ENCODE measurements at places on chromosomes 11 and 22.

DNA sequence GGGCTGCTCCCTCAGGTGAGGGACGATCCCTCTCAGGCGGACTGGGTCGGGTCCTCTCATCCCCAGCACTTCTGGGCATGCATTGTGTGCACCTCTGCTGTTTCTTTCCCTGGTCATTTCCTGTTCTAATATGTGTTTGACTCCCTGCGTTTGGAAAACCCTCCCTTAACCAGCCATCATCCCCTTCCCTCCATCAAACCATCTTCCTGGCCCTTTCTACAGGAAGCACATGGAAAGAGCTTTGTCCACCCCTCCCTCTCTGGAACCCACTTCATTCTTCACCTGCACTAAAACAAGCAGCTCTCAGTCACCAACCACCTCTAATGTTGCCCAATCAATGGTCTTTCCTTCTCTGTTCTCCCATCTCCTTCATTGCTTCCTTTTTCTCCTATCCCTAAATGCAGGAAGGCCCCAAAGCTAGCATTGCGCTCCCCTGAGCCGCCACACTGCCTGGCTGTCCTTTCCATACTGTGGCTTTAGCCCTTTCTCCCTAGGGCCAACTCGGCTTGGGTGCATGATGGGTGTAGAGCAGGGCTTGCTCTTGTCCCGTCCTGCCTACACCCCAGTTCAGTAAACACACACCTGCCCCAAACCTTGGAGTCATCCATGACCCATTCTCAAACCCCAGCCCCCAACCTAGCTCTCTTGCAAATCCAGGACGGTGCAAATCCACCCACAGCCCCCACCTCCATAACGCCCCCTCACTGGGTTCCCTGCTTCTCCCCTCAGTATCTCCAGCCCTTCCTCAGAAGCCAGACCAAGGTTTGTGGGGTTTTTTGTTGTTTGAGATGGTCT is 5.4 kb upstream of the GAS2L1 start:
- DNase-seq, result no peak

DNA sequence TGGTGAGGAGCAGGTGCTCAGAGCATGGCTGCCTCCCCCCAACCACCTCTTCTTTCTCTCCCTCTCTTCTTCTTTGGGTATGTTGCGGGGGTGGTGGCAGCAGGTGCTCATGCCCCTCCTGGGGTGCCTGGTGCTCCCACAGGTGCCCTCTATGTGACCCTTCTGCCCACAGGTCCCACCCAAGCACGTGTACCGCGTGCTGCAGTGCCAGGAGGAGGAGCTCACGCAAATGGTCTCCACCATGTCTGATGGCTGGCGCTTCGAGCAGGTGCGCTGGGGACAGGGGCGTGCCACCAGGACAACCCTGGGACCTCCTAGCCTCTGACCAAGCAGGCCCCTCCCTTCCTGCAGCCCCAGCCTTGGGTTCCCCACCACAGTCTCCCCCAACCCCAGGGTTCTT is 5.7 kb downstream of the KCTD17 start:
- no peak for DNase-seq

DNA sequence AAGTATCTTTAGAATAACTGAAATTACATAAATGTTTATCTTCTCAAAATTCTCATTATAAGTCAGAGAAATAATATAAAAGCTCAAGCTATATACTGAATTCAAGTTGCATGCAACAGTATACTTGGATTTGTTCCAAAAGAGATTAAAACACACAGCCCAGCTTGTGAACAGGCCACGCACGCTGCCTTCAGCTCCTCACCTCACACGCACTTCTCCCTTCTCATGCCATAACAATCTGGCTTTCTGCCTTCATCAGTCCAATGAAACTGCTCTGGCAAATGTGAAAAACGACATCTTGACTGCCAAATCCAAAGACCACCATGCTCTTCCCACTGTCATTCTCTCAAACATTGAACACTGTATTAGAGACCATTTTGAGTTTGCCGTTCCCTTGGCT is 22.1 kb downstream of the ATP6V1E1 start:
- DNase-seq, result no peak

DNA sequence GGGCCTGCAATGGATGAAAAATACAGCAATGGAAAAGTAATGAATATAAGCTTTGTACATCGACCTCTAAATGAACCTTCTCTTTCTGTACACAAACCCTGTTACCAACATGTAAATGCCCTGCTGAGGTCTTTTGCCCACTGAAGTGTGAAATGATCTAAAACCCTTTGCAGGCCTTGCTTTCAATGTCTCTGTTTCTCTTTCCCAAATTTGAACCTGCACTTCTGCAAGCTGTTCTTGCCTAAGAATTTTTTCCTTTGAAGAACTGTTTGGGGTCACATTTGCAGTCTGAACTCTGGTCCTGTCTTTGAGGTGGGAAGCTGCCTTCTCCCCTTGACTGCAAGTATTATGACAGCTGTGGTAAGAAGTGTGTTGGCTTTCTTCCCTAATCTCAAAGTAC is 1237.1 kb downstream of the FAM181B start:
- DNase-seq, result no peak

GRCh38 chr11:2913776-2914175 is 15.4 kb downstream of the PHLDA2 start:
- no peak for DNase-seq

GRCh38 chr22:47373648-47374272 is 611.3 kb downstream of the TBC1D22A start:
- DNase-seq, result no peak

- no peak for DNase-seq
These were observed 90.6 kb upstream of the FGF3 start for GRCh38 chr11:69909561-69910518.

GRCh38 chr11:102430158-102430836 is 22.3 kb downstream of the TMEM123 start:
- DNase-seq, result no peak

DNA sequence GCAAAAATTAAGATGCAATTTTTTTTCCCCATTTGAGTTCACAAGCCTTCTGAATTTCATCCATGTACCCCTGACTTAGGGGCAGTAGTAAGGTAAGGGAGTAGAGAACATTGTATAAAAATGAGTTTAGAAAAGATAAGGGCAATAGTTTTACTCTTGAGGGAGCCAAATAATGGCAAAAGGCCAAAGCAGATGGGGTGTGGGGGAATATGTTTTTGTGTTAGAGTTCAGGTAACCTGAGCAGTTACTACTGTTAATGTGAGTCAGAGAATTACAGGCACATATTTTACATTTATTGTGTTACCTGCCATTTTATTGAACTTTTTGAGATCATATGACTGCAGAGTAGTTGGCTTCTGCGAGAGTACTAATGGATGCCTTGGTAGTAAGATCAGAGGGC is 3.1 kb downstream of the EED start:
- DNase-seq, result no peak

DNA sequence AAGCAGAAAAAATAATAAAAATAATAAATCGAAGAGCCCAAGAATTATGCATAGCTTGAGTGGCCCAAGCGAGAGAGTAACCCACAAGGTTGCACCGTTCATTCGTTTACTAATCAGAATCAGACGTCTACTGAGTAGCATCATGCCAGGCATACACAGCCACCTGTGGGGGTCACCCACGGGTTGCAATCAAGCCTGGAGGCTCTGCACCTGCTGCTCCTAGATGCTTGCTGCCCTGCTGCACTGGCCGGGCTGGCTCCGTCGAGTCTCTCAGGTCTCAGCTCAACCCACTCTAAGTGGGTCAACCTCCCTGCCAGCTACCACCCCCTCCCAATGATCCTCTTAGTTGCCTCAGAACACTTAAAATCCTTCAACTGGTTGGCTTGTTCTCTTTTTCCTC is 2.0 kb upstream of the TESMIN start:
- no peak for DNase-seq

- DNase-seq, result no peak
These were observed 17.9 kb downstream of the LINC01488 start for GRCh38 chr11:69499186-69499917.

DNA sequence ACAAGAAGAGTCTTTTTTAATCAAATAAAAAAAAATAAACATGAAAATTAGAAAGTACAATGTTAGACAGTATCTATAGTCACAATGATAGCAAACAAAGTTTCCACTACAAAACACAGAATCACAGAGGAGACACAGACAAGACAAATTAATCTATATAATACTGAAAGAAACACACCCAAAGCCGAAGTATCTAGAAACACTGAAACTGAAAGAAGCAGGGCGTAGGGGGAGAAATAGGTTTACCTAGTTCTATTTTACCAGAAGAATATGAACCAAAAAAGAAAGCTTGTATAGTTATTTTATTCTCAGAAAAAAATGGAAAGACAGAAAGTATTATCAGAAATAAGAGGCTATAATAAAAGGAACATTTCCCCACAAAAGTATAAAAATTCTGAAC is 27.1 kb upstream of the NUP50 start:
- no peak for DNase-seq

Measured in fibroblast of gingiva (primary cell).